ENCODE measurements at places on chromosomes 4 and X. TPM values are rescaled to one million over a fixed set of nuclear protein-coding genes. Genes with fewer than 3 reads are reported as not detected.

Gene SMC1A
- total RNA-seq, result 25.3 TPM

Gene NWD2
- total RNA-seq, result 0.48 TPM

Gene TMSB15A
- total RNA-seq, result 1.6 TPM

GRCh38 chrX:118346258-118347094 lies 570 bp downstream of the WDR44 start:
- DNase-seq, result peak; percentile 51

GRCh38 chr4:173866322-173867026 lies 336.4 kb upstream of the HAND2 start:
- DNase-seq, result no peak

Gene VSIG4
- total RNA-seq, result 512 TPM

GRCh38 chr4:64721106-64721505 lies 311.9 kb upstream of the TECRL start:
- no peak for DNase-seq

DNA sequence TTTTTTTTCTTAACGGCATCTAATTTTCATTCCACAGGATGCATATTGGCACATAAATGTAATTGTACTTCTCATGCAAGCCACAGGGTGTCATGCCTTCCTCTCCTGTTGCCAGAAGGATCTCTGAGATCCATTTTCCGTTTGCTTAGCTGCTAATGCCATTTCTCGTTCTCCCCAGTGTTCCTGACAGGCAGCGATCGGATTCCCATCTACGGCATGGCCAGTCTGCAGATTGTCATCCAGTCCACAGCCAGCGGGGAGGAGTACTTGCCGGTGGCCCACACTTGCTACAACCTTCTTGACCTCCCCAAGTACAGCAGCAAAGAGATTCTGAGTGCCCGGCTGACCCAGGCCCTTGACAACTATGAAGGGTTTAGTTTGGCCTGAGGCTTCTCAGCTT lies 8.9 kb upstream of the NAP1L5 start:
- DNase-seq, result no peak

DNA sequence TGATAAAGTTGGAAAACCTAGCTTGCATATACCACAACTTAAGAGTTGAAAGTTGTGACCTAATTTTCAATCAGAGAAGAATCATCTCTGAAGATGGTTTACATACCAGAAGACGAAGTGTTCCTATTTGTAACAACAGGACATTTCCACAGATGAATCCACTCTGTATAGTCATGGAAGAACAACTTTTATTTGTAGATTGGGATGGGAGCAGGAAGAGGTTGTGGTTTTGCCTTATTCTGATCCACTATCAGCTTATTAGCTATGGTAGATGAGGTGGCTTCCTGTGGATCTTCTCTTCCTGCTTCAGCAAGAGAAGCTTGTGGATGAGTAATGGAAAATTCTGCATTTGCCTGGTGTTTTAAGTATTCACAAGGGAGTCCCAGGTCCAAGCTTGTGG lies 18.6 kb upstream of the SUPT20HL1 start:
- no peak for DNase-seq

Gene PDLIM3
- total RNA-seq, result 175 TPM

DNA sequence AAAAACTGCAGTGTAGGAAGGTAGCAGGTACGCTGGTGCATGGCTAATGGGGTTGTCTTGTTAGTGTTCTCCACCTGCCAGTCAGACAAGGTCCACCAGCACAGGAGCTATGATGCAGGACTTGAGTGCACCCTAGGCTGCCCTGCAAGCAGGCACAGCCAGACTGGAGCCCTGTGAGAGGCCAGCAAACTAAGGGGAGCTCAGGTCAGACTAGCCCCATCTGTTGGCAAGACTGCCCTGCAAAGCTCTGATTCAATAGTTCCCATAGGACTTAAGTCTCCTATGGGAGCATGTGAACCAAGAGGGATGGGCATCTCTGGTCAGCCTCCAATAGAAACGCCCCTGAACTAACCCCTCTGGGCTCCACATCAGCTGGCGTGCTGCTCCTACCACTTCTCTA lies 1307.3 kb downstream of the C4orf33 start:
- no peak for DNase-seq

GRCh38 chr4:54971474-54971950 lies 153.9 kb downstream of the KDR start:
- no peak for DNase-seq

DNA sequence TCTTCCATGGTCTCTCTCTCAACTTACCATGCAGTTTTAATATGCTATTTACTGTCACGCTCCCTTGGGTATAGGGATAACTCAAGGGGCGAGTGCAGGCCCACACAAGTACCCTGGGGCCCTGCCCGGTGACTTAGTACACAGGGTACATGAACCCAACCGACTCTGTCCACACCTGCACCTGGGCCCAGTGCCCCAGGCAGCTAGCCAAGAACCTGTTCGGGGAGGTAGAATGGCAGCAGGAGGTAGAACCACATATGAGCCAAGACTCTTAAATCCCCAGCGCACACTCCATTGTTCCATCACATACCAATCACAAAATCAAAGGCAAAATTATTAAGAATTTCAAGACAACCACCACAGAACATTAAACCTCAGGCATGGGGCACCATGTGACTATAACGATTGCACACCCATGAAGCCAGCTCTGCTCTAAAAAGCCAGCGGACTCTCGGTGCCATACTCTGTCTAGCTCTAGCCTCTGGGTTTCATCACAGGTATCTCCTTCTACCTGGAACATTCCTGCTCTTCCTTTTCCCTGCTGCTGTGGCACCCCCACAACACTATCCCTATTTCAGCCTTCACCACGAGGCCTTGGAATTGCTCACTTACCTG lies 14.6 kb downstream of the PHF8 start:
- DNase-seq, result peak; percentile 54

DNA sequence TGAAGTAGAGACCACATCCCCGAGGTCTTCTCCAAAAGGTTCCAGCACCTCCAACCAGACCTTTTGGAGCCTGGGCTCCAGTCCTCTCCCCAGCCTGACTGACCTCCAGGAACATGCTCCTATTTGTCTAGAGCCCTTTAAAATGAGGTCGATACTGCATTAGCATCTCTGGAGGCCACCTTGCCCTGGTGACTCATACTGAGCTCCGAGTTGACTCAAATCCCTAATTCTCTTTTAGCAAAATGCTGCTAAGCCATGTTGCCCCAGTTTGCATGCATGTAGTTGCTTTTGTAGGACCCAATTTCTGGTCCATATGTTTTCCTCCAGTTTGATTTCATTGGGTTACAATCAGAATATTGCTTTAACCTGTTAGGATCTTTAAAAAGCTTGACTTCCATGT lies 43.5 kb upstream of the CITED1 start:
- DNase-seq, result no peak

DNA sequence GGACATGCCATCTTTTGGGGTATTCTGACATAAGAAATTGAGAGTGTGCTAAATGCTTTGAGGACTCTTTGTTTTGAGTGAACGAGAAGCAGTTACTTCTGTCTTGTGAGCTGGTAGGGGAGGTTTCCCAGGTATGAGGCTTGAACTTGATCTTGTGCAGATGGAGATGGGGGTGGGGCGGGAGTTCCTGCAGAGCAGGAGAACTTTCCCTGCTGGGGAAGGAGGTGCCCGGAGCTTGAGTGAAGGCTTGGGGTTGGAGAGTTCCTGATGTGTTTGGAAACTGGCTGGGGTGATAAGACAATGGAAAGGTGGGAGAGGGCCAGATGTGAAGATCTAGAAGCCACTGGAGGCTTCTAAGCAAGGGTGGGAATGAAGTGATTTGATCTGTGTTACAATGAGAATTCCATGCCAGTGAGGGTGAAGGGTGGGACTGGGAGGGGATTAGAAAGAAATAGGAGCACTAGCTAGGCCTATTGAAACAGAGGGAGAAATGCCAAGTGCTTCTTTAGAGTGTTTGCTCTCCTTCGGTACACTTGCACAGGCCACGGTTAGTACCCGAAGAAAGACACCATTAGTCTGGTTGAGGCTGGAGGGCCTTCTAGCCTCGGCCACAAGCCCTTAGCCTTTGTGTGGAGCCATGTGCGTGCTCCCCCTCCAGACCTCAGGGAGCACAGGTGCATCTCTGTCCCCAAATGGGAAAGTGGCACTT lies 103.5 kb upstream of the STOX2 start:
- DNase-seq, result no peak

Measured in breast epithelium (tissue), 4 donors.